Activated CD4-positive, alpha-beta memory T cell treated with anti-CD3 and anti-CD28 coated beads, Interleukin-2, amount 10 ng/mL, durations not matched to agents 7 days and 5 days (primary cell): ENCODE measurements at places on chromosomes 7 and 10. TPM values are rescaled to one million over a fixed set of nuclear protein-coding genes. Genes with fewer than 3 reads are reported as not detected.

The VWA2 gene
- total RNA-seq: not detected

The CFAP69 gene
- not detected for total RNA-seq

The PODXL gene
- total RNA-seq: 1.6 TPM

DNA sequence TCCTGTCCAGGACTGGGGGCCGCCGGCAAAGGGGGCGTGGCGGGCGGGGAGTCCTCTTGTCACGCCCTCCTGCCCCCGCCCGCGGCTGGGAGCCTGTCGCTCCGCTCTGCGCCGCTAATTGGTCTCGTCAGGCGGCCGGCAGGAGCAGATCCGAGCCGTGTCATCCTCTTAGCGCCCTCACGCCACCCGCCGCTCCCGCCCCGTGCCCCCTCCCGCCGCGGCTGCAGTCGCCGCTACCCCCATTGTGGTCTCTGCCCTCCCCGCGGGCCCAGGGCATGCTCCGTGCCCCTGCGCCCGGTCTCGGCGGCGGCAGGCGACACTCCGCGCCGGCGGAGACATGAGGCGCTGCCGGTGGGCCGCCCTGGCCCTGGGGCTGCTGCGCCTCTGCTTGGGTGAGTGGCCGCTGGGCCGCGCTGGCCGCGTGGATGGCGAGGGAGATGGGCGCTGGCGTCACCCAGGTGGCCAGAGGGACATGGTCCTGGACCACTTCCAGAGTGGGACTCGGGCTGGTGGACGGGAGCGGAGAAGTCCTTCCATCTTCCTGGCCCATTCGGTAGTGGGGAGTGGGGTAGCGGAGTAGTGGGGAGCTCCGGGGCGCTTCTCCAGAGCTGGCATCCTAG lies at the start of gene CDHR1:
Gene CDHR1, plus strand, starts transcription at position 114 of the 620 bp plus-strand sequence. Its CDS starts 224 bp downstream, at position 338.
- H3K27me3 ChIP-seq: peaks cover 45% of the 10 kb centered on the region
- DNase-seq: peak; percentile 36
- peak within 1 kb of the TSS; percentile 32 for H3K4me3 ChIP-seq
- H3K36me3 ChIP-seq: no peaks in the 10 kb centered on the region
- peaks cover 7% of the 10 kb centered on the region for H3K4me1 ChIP-seq
- H3K27ac ChIP-seq: no peak within 1 kb of the TSS

GRCh38 chr10:1399431-1400100 lies 337.8 kb downstream of the ADARB2 start:
- H3K4me3 ChIP-seq: no peak overlapping the region
- no peaks in the 10 kb centered on the region for H3K4me1 ChIP-seq
- H3K36me3 ChIP-seq: no peaks in the 10 kb centered on the region
- peak; percentile 11 for DNase-seq

The CDH23 gene
- 1.3 TPM for total RNA-seq

DNA sequence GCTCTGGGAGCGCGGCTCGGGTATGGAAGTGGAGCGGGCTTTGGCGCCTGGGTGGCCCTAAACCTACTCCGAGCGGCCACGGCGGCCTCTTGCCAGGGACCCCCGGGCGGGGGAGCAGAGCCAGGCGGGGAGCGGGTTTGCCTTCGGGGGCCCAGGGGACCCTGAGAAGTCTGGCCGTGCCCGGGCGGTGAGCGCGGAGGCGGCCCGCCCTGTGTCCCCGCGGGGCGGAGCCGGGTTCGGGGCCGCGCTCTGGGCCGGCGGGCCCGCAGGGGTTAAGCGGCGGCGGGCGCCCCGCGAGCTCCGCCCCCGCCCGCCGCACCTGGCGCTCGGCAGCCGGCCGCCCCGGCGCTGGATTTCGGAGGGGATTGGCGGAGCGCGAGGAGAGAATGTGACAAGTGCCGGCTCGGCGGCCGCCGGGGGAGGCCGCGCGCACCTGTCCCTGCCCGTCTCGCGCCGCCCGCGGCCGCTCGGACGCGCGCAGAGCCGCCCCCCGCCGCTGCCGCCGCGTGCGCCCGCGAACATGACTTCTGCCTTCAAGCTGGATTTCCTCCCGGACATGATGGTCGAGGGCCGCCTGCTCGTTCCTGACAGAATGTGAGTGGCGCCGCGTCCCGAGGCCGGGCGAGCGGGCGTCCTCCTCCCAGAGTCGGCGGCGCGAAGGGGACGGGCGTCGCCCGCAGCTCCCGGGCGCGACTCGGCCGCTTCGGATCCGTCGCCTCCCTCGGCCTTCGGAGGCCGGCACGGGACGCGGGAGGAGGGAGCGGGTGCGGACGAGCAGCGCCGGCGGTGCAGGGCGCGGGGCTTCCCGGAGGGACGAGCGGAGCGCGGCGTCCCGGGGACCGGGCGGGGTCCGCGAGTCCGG lies at the start of gene CELF2:
Gene CELF2, plus strand, starts transcription at position 303 of the 862 bp plus-strand sequence. Its CDS starts 218 bp downstream, at position 521.
- H3K27ac ChIP-seq: no peak within 1 kb of the TSS
- peaks cover 80% of the 10 kb centered on the region for H3K27me3 ChIP-seq
- H3K36me3 ChIP-seq: no peaks in the 10 kb centered on the region
- DNase-seq: peak; percentile 47
- peak within 1 kb of the TSS; percentile 64 for H3K4me3 ChIP-seq

The CLRN3 gene
- total RNA-seq: not detected

GRCh38 chr7:50748472-50748871 lies 34.2 kb downstream of the GRB10 start:
- no peak for DNase-seq
- H3K27me3 ChIP-seq: no peaks in the 10 kb centered on the region

DNA sequence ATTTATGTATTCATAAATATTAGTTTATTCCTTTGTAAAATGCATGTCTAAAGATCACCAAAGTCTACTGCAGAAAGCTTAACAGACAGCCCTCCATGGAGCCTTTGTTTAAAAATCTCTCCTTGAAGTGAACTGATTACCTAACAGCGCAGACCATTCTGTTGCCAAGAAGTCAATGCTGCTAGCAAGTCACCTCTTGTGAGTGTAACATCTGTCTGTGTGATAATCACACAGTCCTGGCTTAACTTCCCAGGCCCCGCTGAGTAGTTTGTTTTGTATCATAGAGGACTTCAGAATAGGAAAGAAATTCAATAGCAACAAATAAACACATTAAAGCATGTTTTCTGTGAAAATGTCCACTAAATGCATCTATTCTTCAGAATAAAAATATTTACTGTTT lies 435.3 kb upstream of the IGFBP3 start:
- H3K4me3 ChIP-seq: no peak overlapping the region
- no peaks in the 10 kb centered on the region for H3K36me3 ChIP-seq
- no peak for DNase-seq
- no peak overlapping the region for H3K27ac ChIP-seq
- H3K4me1 ChIP-seq: no peaks in the 10 kb centered on the region

The SAP25 gene
- 29.1 TPM for total RNA-seq

The UNC5B gene
- not detected for total RNA-seq

The ITIH5 gene
- not detected for total RNA-seq

GRCh38 chr10:116722736-116723427 lies 19.5 kb downstream of the HSPA12A start:
- H3K27ac ChIP-seq: no peak overlapping the region
- peaks cover 21% of the 10 kb centered on the region for H3K4me1 ChIP-seq
- no peak for DNase-seq
- H3K27me3 ChIP-seq: peaks cover 32% of the 10 kb centered on the region
- H3K36me3 ChIP-seq: no peaks in the 10 kb centered on the region
